Stimulated activated CD8-positive, alpha-beta memory T cell treated with anti-CD3 and anti-CD28 coated beads, Interleukin-4, amount 100 ng/mL, for 4 hours (primary cell): ENCODE measurements at places on chromosomes 5 and 9.

- DNase-seq = no peak
Measured at GRCh38 chr5:119343052-119343451, 12.8 kb upstream of the TNFAIP8 start.

DNA sequence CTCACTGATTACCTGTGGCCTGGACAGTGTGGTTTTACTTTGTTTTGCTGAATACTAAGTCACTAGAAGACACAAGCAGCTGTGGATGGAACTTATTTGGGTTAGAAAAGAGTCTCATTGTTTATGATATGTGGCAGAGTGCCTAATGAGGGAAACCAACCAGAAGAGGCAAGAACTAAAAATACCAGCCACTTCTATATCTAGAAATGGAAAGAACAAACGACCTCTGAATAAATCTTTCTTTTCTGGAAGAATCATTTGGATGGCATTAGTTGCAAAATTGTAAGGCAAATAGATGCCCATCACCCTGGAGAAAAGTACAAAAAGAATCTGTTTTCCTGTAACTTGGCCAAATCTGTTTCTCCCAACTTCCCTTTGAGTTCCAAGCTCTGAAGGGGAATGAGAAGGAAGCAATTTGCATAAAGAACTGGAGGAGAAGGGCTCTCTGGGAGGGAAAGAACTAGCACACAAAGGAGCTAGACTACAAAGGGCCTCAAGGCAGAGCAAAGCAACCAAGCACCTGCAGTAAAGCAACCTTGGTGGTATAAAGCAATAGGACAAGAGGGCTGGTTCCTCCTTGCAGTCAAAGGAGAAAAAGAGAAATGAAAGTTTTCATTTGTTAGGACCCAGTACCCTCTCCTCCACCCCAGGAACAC is 455.4 kb downstream of the CAAP1 start:
- no peak for DNase-seq

GRCh38 chr5:7391215-7391614 is 4.7 kb upstream of the ADCY2 start:
- DNase-seq = no peak

DNA sequence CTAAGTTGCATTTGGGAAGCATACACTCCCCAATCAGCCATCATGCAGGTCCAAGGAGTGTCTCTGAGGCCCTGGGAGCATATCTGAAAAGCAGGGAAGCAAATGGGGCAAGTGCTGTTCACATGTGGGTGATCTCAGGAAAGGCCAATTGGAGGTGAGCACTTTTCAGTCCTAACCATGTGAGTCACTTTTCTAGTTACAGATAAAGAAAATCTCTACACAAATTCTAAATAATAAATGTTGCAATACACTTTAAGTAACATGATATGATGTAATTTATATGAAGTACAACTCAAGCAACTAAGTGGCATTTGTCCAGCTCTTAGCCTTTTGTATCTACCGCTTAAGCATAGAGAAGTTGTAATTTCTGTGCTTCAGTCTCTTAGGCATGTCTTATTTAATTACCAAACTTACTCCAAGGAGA is 18.4 kb downstream of the ADAMTS16 start:
- no peak for DNase-seq

- no peak for DNase-seq
Measured at GRCh38 chr5:141875795-141876627, 2.2 kb downstream of the PCDH1 start.

- no peak for DNase-seq
Measured at GRCh38 chr9:131709771-131710431, 30.0 kb downstream of the RAPGEF1 start.

DNA sequence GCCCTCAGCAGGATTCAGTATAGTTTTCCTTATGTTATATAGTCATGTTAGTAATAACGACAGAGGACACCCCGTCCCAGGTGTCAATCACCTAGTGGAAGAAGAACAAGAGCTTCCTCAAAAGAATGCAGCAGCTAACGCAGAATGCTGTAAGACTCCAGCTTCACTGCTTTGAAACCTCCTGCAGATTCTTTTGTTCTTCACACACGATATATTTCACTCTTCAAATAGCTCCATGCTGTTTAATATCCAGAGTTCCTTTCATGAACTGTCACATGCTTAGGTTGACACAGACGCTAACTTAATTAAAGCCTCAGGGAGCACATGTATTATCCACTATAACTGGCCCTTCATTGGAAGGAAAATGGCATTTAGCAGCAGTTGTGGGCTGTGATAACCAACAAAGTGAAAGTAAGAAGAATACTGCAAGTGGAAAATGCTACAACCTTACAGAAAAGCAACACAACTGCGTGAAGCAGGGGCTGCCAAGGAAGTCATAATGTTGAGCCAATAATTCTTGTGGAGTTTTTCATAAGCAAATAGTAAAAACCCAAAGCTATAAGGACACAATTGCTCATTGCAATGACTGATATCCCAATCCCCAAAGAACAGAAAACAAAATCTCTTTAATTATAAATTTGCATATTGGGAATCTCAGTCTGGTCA is 387.5 kb downstream of the PLK2 start:
- no peak for DNase-seq
